A375 (cell line): ENCODE measurements at places on chromosomes 11 and 22. TPM values are rescaled to one million over a fixed set of nuclear protein-coding genes. Genes with fewer than 3 reads are reported as not detected.

Gene PKP3
- 31.2 and 33.4 TPM in 2 replicates for total RNA-seq

Gene TREH
- not detected in 2 replicates for total RNA-seq

Gene KCNJ5
- 0.03 TPM in 1 of 2 replicates, not detected in the other for total RNA-seq

Gene SLC22A25
- total RNA-seq = not detected in 2 replicates

Gene POU2AF3
- total RNA-seq = not detected in 2 replicates

Gene NAA40
- total RNA-seq = 10.1 and 13.6 TPM in 2 replicates

Gene NARS2
- total RNA-seq = 17.9 and 22.5 TPM in 2 replicates

Gene MRPL48
- total RNA-seq = 47.3 and 67.3 TPM in 2 replicates

Gene POU2AF2
- not detected in 2 replicates for total RNA-seq

Gene NDUFS3
- 132 and 135 TPM in 2 replicates for total RNA-seq

Gene USP2
- total RNA-seq = 1.3 and 1.8 TPM in 2 replicates

Gene DSCAML1
- total RNA-seq = not detected in 2 replicates

Gene TRIM34
- total RNA-seq = 2.4 and 5.0 TPM in 2 replicates

Gene IL17RA
- total RNA-seq = 4.5 and 4.7 TPM in 2 replicates

Gene NXF1
- 35.6 and 42.9 TPM in 2 replicates for total RNA-seq

Gene OR51S1
- total RNA-seq = not detected in 2 replicates

Gene MICALL1
- 56.4 and 64.6 TPM in 2 replicates for total RNA-seq

Gene SNX32
- total RNA-seq = 0.13 TPM in 1 of 2 replicates, not detected in the other

Gene C11orf16
- total RNA-seq = not detected in 2 replicates

Gene ART1
- total RNA-seq = not detected in 2 replicates

Gene TUB
- total RNA-seq = 4.6 TPM in 2 replicates

Gene CD3D
- total RNA-seq = not detected in 2 replicates

Gene PDE3B
- total RNA-seq = 0.74 and 0.98 TPM in 2 replicates

Gene NRIP3
- total RNA-seq = 2.6 and 3.1 TPM in 2 replicates

Gene BTG4
- total RNA-seq = not detected in 2 replicates

Gene FAM227A
- total RNA-seq = 0.60 and 0.82 TPM in 2 replicates

Gene CD59
- 144 and 178 TPM in 2 replicates for total RNA-seq

Gene EMID1
- 0.21 and 0.87 TPM in 2 replicates for total RNA-seq

Gene C11orf42
- total RNA-seq = not detected in 2 replicates

Gene CNTF
- total RNA-seq = 3.9 and 5.5 TPM in 2 replicates

Gene ABCC8
- total RNA-seq = not detected in 2 replicates

Gene ROBO4
- 9.1 and 16.4 TPM in 2 replicates for total RNA-seq

Gene CAPN5
- total RNA-seq = 8.6 and 13.3 TPM in 2 replicates

Gene MEI1
- total RNA-seq = 0.11 TPM in 1 of 2 replicates, not detected in the other

Gene TRAF6
- total RNA-seq = 5.0 and 6.2 TPM in 2 replicates

Gene MRGPRX3
- 0.15 and 0.90 TPM in 2 replicates for total RNA-seq

Gene DNAJB13
- total RNA-seq = not detected in 2 replicates

Gene OR2AT4
- not detected in 2 replicates for total RNA-seq

Gene GNG3
- total RNA-seq = not detected in 2 replicates
